Stimulated activated CD4-positive, alpha-beta T cell treated with anti-CD3 and anti-CD28 coated beads, Interleukin-1b, Interleukin-23, amount 100 ng/mL, for 48 hours (primary cell): ENCODE measurements at places on chromosomes 2 and 18.

DNA sequence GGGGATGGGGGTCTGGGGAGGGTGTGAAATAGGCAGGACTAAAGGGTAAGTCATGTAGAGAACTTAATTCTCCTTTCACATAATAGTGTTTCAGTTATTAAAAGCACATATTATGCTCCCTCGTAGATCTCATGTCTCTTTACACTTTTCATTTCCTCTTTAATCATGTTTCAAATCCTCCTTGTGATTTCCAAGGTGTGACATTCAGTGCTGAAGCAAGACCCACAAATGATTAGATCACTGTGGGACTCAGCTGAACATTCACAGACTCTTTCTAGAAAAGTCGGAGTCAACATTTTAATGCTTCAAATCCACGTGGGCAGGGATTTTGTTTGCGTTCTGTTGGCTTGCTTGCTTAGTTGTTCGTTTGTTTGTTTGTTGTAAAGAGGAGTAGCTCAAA is 34.7 kb upstream of the CALCRL start:
- DNase-seq = no peak

DNA sequence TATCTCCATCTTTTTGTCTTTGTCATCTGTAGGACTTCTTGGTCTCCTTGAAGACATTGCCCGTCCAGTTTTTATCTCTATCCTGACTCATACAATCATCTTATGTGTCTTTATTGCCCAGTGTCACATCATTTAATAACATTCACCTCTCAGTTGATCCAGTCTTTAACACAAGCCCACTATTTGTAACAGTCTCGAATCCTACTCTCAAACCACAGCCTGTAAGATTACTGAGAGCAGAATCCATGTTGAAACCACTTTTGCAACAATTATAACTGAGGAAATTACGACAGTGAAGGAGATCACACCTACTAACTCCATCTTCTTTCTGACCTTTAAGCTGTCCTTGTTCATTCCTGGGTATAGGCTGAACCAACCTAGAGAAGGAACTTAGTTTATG is 1206.0 kb upstream of the ZEB2 start:
- no peak for DNase-seq

- DNase-seq = no peak
Measured at GRCh38 chr2:132690664-132691303, 20.8 kb upstream of the LYPD1 start.

GRCh38 chr2:47629501-47630460 is 153.2 kb upstream of the MSH6 start:
- DNase-seq = no peak

- no peak for DNase-seq
Measured at GRCh38 chr2:191446910-191447309, 201.7 kb downstream of the MYO1B start.

DNA sequence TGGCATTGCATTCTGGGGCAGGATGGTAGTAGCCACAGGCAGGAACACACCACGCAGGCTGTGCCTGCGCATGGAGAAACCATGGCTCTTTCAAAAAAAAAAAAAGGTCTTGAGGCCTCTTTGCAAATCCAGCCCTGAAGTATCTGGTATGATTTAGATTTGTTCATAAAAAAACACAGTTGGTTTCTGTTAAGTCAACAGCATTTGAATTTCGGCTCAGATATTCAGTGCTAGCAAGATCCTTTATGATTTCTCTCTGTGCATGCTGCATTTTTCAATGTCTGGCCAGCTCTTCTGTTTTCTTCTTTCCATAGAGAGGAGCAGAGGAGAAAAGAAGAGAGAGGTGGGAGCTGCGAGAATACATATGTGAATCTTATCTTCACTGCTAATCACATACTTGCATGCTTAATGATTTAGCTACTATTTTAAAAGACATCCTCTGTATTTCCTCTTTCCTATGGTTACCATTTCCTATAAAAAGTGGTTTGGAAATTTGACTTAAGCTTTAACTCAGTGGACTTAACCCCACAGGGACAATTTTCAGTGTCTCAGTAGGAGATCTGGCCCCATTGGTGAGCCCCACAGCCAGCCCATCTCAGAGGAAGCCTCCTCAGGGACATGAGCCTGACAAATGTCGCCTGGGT is 214.3 kb upstream of the APCDD1 start:
- no peak for DNase-seq

GRCh38 chr18:56036741-56037140 is 448.7 kb upstream of the TCF4 start:
- no peak for DNase-seq

- no peak for DNase-seq
Measured at GRCh38 chr2:120348134-120348736, 2.3 kb downstream of the INHBB start.

DNA sequence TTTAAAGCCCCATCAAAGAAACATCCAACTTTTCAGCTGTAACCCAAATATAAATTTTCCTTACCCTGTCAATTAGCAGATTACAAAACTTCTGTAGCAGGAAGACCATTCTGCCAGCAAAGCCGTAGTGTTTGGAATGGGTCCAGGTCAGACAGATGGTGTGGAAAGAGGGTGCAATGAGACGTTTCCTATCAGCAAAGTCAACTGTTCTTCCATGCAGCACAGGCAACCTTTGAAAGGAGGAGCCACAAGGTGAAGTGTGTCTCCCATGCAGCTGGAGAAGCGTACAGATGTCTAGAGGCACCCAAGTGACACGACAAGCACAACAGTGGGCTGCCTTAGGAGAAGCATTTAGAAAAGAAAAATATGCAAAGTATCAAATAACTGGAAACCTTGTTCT is 83.7 kb downstream of the SP3 start:
- no peak for DNase-seq

DNA sequence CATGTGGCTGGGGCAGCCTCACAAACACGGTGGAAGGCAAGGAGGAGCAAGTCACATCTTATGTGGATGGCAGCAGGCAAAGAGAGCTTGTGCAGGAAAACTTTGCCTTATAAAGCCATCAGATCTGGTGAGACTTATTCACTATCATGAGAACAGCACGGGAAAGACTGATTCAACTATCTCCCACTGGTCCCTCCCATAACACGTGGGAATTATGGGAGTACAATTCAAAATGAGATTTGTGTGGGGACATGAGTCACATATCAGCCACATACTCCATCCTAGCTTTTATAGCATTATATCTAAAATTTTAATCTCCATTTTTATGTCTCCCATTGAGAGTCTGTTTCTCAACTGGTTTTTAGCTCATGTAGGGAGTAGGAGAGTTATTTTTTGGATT is 45.7 kb downstream of the ICOS start:
- DNase-seq = no peak

DNA sequence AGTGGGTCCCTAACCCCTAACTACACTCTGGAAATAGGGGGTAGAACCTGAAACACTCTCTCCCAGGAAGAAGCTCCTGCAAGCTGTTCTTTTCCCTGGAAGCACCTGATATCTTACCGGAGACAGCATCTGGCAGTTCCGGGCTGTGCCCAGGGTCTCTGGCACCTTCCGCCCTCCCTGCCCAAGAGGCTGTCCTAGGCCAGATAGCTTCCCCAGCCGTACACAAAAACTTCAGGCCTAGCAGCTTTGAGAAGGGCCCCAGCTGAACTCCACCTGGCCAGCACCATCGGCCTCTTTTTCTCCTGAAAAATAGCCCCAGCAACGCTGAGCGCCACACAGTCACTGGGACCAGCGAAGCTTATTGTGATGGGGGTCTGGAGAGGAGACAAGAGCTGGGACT is 9.7 kb downstream of the OSR1 start:
- DNase-seq = no peak

DNA sequence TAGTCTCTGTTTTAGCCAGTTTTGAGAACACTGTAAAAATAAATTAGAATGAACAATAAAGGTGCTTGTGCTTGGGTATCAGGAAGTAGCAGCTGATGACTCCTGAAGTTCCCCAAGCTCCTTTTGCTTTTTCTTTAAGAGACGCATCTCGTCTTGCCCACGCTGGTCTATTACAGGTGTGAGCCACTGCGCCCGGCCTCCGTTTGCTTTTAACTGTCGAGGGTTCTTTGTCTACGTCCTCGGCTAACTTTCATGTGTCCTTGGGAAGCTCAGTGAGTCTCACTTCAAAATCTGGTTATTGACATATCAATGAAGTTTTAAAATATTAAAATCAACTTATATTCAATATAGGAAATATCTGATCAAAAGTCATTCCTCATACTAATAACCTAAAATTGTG is 246.5 kb downstream of the FBXO15 start:
- DNase-seq = no peak
